ENCODE measurements at places on chromosomes 1 and 21. TPM values are rescaled to one million over a fixed set of nuclear protein-coding genes. Genes with fewer than 3 reads are reported as not detected.

DNA sequence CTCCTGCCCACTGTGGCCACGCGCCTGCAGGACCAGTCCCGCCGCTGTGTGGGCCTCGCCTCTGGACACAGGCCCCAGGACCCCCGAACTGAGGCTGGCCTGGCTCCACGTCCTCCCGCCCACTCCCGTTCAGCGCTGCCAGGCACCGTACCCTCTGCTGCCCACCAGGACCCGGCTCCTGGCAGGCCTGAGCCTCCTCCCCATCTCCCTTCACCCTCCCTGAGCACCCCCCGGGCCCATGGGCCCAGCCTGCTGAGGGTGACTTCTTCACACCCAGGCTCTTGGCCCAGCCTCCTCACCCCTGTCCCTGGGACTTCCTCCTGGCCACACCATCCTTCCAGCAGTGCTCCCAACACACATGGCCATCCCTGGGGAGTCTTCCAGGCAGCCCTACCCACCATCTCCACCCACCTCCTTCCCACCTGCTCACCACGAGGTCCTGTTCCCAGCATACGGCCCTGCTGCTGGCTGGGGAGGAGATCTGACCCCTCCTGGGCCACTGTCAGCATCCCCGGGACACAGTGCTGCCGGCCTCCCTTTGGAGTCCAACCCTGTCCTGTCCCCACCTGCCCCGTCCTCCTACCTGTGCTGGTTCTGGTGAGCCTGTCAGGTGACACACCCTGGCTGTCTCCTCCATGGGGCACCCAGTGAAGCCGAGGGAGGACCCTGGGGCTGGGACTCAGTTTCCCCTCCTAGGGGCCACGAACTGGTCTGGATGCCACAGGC is 53.7 kb downstream of the SLX9 start:
- H3K27ac ChIP-seq, result no peak overlapping the region
- H3K27me3 ChIP-seq, result no peaks in the 10 kb centered on the region
- H3K4me3 ChIP-seq, result no peak overlapping the region
- H3K36me3 ChIP-seq, result no peaks in the 10 kb centered on the region
- no peaks in the 10 kb centered on the region for H3K4me1 ChIP-seq

BEND5 gene
- total RNA-seq, result 5.3 TPM

GRCh38 chr1:19581381-19581780 is 62.7 kb upstream of the NBL1 start:
- H3K4me3 ChIP-seq, result no peak overlapping the region
- DNase-seq, result no peak
- H3K27me3 ChIP-seq, result no peaks in the 10 kb centered on the region
- no peaks in the 10 kb centered on the region for H3K4me1 ChIP-seq
- no peak overlapping the region for H3K27ac ChIP-seq
- H3K36me3 ChIP-seq, result no peaks in the 10 kb centered on the region

GRCh38 chr1:173506437-173506836 is 29.3 kb downstream of the PRDX6 start:
- H3K36me3 ChIP-seq, result no peaks in the 10 kb centered on the region
- H3K27ac ChIP-seq, result peak overlapping the region; percentile 96
- no peaks in the 10 kb centered on the region for H3K27me3 ChIP-seq
- peaks cover 20% of the 10 kb centered on the region for H3K4me1 ChIP-seq
- no peak overlapping the region for H3K4me3 ChIP-seq
- DNase-seq, result peak; percentile 24

- no peaks in the 10 kb centered on the region for H3K27me3 ChIP-seq
- H3K36me3 ChIP-seq, result peaks cover 3% of the 10 kb centered on the region
- H3K4me3 ChIP-seq, result no peak overlapping the region
- no peaks in the 10 kb centered on the region for H3K4me1 ChIP-seq
- no peak overlapping the region for H3K27ac ChIP-seq
Observed at GRCh38 chr21:41798326-41798725, 31.5 kb upstream of the RIPK4 start.

DNA sequence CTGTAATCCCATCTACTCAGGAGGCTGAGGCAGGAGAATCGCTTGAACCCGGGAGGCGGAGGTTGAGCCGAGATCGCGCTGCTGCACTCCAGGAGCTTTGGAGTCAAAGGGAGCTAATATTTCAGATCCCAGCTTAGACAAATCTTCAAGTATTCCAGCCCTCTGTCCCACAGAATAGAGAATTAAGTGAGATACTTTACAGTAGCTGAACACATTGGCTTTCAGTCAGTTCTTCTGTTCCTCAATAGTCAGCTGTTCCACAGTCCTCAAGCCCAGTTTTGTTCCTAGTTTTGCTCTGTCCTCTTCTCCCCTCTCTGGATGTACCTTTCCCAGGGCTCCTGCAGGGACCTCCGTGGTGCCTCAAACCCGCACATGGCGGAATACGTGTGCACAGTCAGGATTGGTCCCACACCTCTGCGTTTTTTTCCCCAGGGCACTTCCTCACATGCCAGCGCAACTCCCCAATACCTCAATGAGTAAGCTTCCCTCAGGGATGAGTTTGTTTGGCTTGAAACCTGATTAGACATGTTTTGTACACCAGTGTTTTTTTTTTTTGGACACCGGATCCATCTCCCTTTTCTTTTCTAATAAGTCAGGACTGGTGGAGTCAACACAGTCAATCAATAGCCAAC is 1.2 kb downstream of the MFN2 start:
- H3K36me3 ChIP-seq, result peaks cover 28% of the 10 kb centered on the region
- H3K27me3 ChIP-seq, result no peaks in the 10 kb centered on the region
- H3K27ac ChIP-seq, result no peak overlapping the region
- no peak overlapping the region for H3K4me3 ChIP-seq
- no peak for DNase-seq

- no peaks in the 10 kb centered on the region for H3K27me3 ChIP-seq
- H3K36me3 ChIP-seq, result no peaks in the 10 kb centered on the region
- no peak overlapping the region for H3K4me3 ChIP-seq
- no peak overlapping the region for H3K27ac ChIP-seq
Observed at GRCh38 chr1:44261171-44261817, 48.0 kb downstream of the DMAP1 start.

DNA sequence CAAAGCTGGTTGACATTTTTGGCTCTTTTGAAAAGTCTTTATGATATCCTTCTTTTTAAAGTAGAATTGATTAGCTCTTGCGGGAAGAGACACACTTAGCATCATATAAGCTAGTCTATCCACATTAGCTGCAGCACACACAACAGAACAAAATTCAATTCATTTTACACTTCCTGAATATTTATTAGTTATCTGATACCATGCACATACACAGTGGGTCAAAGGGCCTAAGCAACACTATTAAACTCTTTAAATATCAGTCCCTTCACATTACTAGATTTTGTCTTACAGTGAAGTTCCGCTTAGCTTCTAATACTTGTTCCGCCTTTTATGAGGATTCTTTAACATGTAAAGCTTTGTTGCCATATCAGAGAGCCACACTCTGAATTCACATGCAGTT is 169.5 kb downstream of the CRB1 start:
- no peaks in the 10 kb centered on the region for H3K36me3 ChIP-seq
- no peaks in the 10 kb centered on the region for H3K27me3 ChIP-seq
- H3K4me3 ChIP-seq, result no peak overlapping the region
- no peak for DNase-seq
- no peak overlapping the region for H3K27ac ChIP-seq
